ENCODE measurements at places on chromosomes 5 and 9.

DNA sequence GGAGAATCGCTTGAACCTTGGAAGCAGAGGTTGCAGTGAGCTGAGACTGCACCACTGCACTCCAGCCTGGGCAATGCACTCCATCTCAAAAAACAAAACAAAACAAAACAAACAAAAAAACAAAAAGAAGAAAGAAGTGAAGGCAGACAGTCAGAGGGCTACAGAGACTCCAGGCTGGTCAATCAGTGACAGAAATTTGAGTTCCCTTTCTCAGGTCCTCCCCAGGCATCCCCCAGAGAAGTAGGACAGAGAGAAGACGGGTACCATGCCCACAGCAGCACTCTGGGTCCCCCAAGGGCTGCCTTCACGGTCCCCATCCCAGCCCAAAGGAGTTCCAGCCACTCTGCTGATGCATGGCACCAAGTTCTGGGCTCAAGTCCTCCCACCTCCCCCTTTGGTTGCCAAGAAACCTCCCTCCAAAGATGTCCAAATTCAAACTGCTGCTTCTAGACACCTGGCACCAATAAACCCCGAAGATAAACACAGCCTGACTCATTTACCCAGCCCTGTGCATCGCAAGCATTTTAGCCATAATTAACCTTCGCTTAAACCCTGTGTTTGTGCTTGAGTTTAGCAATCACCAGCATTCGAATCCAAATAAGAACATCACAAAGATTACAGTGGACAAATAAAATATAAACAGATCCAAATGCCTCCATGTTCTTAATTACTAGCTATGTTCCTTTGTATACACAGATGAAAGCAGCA lies 24.0 kb downstream of the SEMA4D start:
- no peak for DNase-seq

GRCh38 chr9:91833878-91834255 lies 116.2 kb downstream of the ROR2 start:
- DNase-seq: no peak

DNA sequence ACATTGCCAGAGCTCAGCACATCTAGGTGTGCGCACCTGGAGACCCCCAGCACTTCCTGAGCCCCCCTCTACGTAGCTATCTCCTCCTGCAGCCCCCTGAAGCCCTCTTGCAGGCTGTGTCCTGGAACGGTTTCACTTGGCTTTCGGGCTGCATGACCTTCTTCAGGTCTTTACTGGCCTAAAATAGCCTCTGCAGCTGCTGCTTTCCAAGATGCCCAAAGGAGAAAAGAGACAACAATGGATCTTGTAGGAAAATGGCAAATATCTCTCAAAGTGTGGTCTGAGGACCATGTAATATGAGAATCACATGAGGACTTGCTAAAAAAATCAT lies 6.6 kb upstream of the ERMP1 start:
- no peak for DNase-seq

DNA sequence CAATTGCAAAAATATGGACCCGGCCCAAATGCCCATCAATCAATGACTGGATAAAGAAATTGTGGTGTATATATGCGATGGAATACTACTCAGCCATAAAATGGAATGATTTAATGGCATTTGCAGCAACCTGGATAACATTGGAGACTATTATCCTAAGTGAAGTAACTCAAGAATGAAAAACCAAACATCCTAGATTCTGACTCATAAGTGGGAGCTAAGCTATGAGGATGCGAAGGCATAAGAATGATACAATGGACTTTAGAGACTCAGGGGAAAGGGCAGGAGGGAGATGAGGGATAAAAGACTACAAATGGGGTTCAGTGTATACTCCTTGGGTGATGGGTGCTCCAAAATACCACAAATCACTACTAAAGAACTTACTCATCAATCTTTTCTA lies 247.6 kb upstream of the FBXL7 start:
- no peak for DNase-seq

- no peak for DNase-seq
Measured at GRCh38 chr5:18325431-18325830, 691.2 kb downstream of the TAF11L14 start.
